Stimulated activated CD4-positive, alpha-beta T cell treated with anti-CD3 and anti-CD28 coated beads, Interleukin-15, amount 100 ng/mL, for 1 hour (primary cell): ENCODE measurements at places on chromosomes 2 and 18.

- DNase-seq, result no peak
Observed at GRCh38 chr2:226573158-226573557, 226.5 kb downstream of the IRS1 start.

DNA sequence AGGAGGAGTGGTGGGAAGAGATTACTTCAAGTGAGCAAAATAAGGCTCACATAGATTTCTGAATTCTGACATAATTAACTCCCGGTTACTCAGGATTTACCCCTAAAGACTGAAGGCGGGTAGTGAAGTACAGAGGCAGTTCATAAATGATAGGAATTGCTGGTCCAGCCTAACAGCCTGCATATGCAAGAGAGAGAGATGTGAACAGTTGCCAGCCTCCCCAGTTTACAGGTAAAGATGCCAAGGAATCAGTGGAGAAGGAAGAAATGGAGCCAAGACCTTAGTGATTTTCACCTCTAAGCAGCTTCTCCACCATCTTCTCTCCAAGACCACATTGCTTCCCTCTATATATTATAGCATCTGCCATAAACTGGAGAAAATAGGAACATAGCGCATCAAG lies 91.8 kb upstream of the THUMPD2 start:
- no peak for DNase-seq

GRCh38 chr2:14023558-14023957 lies 609.0 kb upstream of the LRATD1 start:
- no peak for DNase-seq

DNA sequence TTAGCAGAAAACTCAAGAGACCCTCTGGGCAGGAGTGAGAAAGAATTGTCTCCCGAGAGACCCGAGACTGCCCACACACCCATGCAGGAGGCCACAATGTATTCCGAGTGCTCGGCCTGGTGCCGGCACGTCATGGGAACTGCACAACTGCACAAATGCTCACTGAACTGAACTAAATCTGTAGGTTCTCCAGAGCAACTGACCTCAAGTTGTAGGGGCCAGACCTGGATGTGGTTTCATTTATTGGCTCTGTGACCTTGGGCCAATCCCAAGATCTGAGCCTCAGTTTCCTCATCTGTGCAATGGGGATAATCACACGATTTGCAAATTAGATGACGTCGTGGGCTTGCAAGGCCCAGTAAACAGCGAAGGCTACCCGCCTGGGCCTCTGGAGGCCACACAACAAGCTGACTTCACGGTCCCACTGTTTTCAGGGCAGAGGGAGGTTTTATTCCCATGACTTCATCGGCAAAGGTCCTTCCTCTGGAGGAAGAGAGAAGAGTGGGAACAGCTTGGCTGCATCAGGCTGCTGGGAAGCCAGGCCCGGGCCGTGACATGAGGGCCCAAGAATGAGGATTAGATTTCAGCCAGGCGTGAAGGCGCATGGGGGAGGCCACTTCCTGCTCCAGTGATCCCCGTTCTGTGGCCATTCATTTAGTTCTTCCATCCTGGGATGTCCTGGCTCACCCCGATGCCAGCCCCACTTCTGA lies 3.6 kb upstream of the ERFE start:
- no peak for DNase-seq

DNA sequence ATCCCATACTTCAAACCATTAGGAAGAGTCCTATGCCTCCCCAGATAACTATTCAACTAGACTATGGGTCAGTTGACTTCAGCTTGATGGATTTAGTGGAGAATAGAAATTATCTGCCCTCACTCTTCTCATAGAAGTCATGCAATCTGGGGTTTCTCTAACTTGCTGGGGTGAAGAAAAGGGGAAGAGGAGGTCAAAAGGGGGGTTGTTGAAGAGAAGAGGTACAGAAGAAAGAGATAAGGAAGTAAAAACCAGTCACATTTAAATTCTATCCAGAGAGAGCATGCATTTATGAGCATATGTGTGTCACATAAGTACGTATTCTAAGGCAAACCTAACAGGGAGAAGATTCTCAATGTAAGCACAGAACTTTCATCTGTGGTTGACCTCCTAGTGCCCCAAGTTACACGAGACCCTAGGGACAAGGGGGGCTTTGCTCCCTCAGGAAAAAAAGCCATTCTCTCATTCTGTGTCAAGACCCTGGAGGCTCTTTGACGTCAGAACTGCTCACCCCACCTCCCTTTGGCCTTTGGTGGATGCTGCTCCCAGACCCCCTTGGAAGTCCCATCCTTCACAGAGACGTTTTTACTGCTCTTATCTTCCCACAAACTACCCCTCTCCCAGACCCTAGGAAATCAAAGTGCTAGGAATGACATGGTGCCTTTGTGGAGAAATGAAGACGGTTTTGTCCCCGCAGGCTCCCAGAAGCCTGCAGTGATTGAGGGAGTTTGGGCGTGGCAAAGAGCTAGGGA lies 236.8 kb upstream of the TNP1 start:
- DNase-seq, result no peak

DNA sequence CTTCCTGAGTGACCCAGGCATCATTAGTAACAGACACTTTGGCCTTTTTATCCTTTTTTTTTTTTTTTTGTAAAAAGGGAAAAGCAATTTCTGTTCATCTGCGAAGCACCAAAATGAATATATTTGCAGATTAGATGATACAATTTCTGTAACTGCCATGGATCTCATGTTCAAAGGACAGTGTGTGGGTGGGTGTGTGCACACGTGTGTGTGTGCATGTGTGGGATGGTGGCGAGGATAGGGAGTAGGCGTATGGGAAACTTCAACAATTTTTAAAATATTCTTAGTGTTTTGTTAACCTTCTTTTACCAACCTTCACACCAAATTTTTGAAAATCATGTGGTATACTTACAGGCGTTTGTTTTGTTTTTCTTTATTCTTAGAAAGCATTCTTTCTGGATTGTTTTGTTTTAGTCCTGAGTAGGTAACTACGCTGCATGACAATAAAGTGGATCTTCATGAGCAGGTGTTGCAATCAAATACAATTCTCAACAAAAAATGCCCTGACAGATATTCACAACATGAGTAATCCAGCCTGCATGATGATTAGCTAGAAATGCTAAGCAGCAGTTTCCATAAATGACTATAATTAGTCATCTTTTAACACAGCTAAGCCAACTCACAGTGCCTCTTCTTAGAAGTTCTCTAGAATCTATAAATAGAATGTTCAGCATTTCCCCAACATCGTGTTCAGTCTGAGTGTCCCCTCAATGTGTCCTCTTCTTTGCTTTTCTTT lies 53.5 kb upstream of the RMDN2 start:
- no peak for DNase-seq

GRCh38 chr2:198214114-198214596 lies 409.8 kb downstream of the PLCL1 start:
- no peak for DNase-seq

DNA sequence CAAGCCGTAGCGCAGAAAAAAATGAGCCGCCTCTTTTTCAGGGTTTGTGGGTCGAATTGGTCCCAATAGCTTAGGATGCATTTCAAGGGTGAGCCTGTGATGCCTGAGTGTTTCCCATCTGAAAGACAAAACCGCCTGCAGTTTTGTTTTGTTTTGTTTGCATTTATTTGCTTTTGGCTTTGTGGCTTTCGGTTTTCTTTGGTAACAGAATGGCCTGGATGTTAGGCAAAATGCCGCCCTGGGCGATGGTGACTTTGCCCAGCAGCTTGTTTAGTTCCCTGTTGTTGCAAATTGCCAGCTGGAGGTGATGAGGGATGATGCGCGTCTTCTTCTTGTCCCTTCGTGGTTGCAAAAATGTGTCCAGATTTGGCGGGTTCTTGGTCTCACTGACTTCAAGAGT lies 109.4 kb downstream of the LTBP1 start:
- no peak for DNase-seq

DNA sequence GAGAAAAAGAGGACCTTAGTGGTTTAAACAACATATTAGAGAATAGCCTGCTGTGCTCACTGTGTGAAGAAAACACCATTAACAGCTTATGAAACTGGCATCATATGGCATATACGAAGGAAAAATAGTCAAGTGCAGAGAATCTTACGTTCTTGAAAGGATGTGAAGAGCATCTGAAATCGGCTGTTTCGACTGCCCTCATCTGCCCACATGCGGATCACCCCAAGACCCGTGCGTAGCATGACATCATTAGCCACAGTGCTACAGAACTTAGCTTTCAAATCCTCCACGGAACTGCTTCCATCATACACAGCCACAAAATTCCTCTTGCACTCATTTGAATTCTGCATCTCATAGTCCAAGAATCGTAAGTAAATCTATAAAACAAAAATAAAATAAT lies 84.3 kb downstream of the NETO1 start:
- DNase-seq, result no peak

DNA sequence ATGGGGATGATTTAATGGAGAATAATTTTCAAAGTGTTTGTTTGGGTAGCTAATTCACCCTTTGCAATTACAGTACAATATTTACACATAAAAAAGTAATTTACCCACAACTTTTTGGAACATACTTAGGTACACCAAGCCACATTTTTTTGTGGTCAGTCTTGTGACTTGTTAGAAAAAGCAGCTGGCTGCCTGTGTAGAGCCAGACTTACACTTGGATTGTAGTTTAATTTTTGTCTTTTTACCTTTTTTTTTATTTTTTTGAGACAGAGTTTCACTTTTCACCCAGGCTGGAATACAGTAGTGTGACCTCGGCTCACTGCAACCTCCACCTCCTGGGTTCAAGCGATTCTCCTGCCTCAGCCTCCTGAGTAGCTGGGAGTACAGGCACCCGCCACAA lies 45.4 kb downstream of the RALBP1 start:
- DNase-seq, result no peak

DNA sequence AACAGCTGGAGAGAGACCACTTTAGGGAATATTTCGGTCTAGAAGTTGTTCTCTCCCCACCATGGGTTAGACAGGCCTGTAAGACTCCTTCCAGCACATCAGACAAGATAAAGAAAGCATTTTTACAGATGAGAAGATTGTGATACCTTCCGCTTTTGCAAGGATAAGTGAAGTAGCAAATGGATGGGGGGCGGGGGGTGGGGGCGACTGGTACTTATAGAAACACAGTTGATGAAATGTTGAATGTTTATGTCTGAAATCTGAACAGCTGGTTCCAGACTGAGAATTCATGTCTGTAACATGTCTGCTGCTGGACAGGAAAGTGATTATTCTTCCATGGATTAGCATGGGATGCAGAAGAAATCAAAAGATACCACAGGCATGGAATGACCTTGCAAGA lies 90.5 kb upstream of the FN1 start:
- no peak for DNase-seq

DNA sequence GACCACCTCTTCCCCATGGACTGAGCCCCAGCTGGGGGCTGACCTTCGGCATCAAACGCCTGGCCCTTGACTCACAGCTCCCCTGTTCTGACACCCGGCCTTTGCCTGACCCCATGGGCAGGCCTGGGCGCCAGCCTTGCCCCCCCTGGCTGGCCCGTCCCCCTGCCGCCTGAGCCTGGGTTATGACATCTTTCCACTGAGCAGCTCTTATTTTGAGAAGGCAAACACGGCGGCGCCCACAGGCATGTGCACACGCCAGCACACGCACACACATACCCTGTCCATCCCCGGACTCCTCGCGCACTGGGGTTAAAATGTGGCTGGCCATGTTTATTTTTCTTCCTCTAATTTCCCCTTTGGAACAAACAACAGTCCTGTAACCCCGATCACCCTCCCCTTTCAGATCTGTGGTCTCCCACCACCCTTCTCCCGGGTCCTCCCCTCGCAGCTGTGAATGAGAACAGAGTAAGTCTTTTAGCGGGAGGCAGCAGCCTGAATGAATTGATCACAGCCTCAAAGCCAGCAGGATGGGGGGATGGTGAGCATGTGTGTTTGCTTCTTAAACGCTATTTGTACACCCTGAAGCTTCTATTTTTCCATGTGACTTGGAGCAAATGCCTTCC lies 11.8 kb upstream of the ATOH8 start:
- DNase-seq, result no peak

- DNase-seq, result no peak
Observed at GRCh38 chr2:188798159-188798558, 176.0 kb upstream of the COL3A1 start.

DNA sequence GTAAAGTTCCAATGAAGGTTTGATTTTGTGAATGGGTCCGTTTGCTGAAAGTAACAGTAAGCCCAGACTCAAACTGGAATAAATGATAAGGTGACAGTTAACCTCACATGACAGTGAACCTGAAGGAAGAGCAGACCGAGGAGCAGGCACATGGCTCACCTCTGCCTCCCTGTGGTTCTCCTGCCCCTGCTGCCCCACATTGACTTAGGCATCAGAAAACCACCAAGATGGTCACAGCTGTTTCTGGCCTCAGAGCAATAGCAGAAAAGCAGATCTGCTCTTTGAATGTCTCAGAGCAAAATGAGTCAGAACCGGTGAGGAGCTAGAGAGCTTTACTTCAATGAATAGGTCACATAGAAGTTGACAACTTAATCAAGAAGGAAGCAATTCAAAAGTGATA lies 487.6 kb downstream of the METTL4 start:
- no peak for DNase-seq

- DNase-seq, result no peak
Observed at GRCh38 chr18:13638719-13639595, 87.4 kb downstream of the FAM210A start.

DNA sequence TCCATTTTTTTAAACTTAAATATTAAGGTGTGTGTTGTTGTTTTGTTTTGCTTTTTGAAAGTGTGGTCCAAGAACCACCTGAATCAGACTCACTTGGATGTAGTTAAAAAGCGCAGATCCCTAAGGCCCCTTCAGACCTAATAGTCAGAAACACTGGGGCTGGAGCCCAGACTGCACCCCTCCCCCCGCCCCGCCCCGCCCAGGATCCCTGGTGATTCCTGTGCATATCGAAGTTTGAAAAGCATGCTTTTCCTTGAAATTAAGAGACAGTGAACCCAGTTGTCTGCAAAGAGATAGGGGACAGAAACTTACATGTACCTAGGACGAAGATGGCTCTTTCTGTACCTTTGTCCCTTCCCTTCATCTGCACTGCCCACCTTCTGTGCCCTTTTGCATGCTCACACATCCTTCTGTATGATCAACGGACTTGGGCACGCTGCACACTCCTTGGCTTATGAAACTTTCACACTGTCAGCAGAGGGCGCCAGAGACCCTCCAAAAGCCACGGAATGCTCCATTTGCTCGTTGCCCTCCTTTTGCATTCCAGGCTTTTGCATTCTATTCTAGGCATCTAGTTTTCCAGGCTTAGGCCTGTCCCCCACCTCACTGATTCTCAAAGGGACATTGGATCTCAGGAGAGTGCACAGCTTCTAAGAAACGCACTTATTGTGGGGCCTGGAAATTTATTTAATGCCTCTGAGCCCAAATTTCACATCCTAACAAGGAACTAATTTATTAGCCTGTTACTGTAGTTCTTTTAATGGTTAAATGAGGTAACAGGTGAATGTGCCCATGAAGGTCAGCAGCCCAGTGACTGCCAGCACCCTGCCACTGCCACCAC lies 32.8 kb upstream of the SLC14A1 start:
- DNase-seq, result peak; percentile 58

- DNase-seq, result no peak
Observed at GRCh38 chr2:240183006-240183874, 42.8 kb upstream of the OTOS start.

DNA sequence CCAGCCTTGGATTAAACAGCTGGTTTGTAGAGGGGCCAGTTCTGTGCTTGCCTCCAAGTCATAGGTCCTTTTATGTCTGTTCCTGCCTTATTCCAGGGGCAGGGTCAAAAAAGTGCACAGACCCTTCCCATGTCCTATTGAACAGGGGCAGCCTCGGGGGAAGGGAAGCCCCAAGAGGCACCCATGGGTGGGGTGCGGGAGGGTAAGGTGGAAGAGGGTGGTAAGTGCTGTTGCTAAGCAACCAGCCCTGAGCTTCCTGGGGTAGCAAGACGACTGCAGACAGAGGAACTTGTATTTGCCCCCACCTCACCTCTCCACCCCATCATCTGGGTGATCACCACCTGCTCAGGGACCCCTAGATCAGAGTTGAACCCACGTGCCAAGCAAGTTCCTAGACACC lies 7.7 kb downstream of the DNMT3A start:
- DNase-seq, result no peak
